Endodermal cell (in vitro differentiated cells): ENCODE measurements at places on chromosomes 2 and 18. TPM values are rescaled to one million over a fixed set of nuclear protein-coding genes. Genes with fewer than 3 reads are reported as not detected.

DNA sequence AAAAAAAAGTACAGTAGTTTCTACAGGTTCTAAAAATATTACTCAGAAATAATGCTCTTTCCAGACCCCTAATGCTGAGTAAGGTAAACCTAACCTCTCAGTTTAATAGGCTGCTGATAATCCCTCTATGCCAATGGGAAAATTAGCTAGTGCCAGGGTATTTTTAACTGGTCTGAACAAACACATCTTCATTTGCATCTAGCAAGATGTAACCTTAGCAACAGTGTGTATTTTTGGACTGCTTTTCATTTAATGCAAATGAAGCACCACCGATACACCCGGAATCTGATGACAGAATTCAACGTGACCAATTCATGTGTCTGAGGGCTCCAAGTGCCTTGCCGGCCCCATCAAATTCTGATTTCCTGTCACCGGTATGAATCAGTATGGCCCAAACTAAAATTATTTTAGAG lies 47.4 kb upstream of the CYRIA start:
- no peaks in the 10 kb centered on the region for H3K36me3 ChIP-seq
- H3K27me3 ChIP-seq = no peaks in the 10 kb centered on the region
- H3K4me3 ChIP-seq = no peak overlapping the region
- DNase-seq = no peak
- H3K27ac ChIP-seq = no peak overlapping the region

DNA sequence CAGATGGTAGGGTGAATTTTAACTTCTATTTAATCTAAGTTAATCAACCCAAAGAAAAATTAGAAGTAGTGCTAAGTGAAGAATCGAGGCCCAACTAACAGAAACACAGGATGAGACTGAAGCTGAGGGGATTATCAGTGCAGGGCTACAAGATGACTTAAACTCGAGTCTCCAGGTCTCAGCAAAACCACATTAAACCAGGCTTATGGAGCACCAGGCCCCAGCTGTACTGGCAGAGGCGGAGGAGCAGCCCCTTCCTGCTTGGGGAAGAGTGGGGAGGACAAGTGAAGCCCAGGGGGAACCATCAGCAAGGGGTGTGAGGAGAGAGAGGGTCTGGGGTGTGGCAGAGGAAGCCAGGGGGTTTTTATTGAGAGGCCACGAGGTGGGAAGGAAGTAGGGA lies 135.9 kb upstream of the EPAS1 start:
- H3K4me3 ChIP-seq = no peak overlapping the region
- no peak for DNase-seq
- no peaks in the 10 kb centered on the region for H3K36me3 ChIP-seq

GRCh38 chr2:119735565-119735964 lies 24.2 kb upstream of the PTPN4 start:
- no peaks in the 10 kb centered on the region for H3K4me1 ChIP-seq
- DNase-seq = no peak
- H3K4me3 ChIP-seq = no peak overlapping the region
- H3K27ac ChIP-seq = no peak overlapping the region

DNA sequence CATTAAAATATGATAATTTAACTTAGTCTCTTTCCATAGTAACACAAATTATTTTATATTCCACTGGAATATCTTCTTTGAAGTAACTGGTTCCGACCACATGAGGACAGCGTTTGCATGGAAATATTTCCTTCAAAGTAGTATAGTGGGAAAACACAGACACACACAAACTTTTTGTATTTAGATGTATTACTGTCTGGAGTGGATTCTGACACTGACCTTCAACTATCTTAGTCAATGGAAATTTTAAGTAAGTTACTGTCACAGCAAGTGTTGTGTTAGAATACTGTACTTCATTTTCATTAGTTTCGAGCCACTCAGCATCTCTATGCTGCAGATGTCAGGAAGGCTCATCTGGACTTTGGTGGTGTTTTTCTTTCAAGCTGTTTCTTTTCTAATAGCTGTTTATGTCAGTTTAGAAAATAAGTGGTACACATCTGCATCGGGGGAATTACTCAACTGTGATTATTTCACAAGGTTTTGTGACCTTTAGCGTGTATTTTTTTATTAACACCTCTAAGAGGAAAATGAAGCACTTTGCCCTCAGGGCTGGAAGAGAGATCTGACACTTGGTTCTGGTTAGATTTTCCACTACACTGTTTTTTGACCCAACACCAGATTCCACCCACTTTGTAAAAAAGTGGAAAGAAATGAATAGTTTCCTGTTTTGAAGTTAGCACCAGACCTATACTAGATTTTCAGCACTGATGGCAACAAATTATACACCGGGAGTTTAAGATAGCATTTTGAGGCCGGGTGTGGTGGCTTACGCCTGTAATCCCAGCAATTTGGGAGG lies 18.9 kb upstream of the THOC1 start:
- DNase-seq = no peak
- no peak overlapping the region for H3K27ac ChIP-seq
- H3K27me3 ChIP-seq = no peaks in the 10 kb centered on the region
- H3K4me1 ChIP-seq = no peaks in the 10 kb centered on the region

RAX gene
- total RNA-seq = 0.18 to 5.3 TPM (median 0.63 TPM) in 3 replicates

GRCh38 chr2:48984922-48985321 lies 169.4 kb downstream of the FSHR start:
- no peaks in the 10 kb centered on the region for H3K27me3 ChIP-seq
- no peak overlapping the region for H3K27ac ChIP-seq

- no peaks in the 10 kb centered on the region for H3K27me3 ChIP-seq
- no peaks in the 10 kb centered on the region for H3K36me3 ChIP-seq
- no peak for DNase-seq
- no peak overlapping the region for H3K27ac ChIP-seq
- H3K4me1 ChIP-seq = no peaks in the 10 kb centered on the region
Observed at GRCh38 chr18:46374850-46375249, 270.7 kb downstream of the HAUS1 start.

SETBP1 gene
- 18.1 to 29.2 TPM (median 20.1 TPM) in 3 replicates for total RNA-seq

DNA sequence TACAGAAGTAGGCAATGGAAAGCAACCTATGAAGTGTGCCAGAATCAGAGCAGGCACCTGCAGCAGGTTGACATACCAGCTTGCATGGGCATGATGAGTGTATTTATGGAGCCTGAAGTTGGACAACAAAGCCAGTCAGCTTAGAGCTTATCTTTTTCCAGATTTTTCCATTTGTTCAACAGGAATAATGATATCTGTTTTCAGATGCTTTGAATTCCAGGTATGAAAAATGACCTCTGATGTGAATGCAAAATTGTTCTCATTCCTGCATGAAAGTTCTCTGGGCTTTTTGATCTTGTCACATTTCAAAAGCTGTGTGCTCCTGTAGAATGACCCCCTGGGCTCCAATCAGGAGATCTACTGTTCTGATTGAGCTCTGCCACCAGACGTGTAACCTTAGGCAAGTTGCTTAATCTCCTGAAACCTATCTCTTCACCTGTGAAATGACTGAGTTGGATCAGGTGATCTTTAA lies 38.2 kb upstream of the VIT start:
- no peak overlapping the region for H3K4me3 ChIP-seq
- no peak for DNase-seq
- no peak overlapping the region for H3K27ac ChIP-seq
- no peaks in the 10 kb centered on the region for H3K27me3 ChIP-seq
- no peaks in the 10 kb centered on the region for H3K36me3 ChIP-seq

- H3K36me3 ChIP-seq = no peaks in the 10 kb centered on the region
- no peak overlapping the region for H3K4me3 ChIP-seq
- H3K4me1 ChIP-seq = peaks cover 2% of the 10 kb centered on the region
- no peaks in the 10 kb centered on the region for H3K27me3 ChIP-seq
- DNase-seq = no peak
Observed at GRCh38 chr18:7479756-7480155, 87.4 kb upstream of the PTPRM start.

DNA sequence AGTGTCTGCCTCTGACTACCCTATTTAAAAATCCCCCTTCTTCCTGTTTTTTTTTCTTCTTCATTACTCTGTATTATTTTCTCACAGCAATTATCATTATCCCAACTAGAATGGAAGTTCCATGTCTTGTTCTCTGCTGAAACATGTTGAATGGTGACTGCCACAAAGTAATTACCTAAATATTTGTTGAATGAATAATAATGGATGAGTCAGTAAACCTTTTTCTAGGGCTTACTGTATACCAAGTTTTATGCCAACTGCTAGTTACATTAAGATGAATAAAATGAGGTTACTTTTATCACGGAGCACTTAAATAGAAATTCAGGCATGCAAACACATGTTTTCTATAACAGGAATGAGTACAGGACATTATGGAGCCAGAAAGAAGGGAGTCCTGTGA lies 490.6 kb downstream of the THSD7B start:
- H3K36me3 ChIP-seq = no peaks in the 10 kb centered on the region
- no peak overlapping the region for H3K4me3 ChIP-seq
- no peak for DNase-seq
- H3K27me3 ChIP-seq = no peaks in the 10 kb centered on the region
- H3K27ac ChIP-seq = no peak overlapping the region
- H3K4me1 ChIP-seq = no peaks in the 10 kb centered on the region

DNA sequence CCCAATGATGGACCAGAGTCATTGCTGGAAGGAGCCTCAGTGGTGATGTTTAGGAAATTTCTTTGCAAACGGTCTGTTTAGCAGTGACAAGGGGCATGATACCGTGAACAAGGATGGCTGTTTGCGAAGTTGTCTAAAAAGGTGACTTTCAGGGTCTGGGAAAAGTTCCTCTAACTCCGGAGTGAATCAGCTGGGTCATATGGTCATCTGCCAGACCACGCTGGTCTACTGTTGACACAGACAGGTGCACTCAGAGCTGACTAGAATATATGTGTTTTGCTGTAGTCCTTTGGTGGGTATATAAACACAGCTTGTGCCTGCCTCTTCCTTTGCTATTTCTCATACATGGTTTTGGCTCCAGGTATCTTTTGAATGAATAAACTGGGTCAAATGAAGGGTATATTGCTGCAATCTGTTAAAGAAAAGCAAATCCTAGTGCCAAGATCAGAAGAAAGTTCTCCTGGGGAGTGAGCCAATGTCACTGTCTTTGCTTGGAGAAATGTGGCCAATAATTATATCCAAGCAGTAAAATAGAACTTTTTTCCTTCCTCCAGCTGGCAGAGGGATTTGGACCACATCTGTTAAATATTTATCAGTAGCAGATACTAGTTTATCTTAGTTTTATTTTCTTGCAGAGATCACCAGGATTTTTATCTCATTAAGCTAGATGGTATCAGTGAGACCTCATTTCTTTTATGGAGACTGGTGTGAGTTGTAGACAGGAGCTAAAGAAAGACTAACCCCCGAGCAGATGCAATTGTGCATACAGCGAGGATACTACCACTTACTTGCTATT lies 286.0 kb downstream of the TRIB2 start:
- peaks cover 61% of the 10 kb centered on the region for H3K27me3 ChIP-seq
- H3K4me1 ChIP-seq = peaks cover 8% of the 10 kb centered on the region
- no peak overlapping the region for H3K4me3 ChIP-seq
- H3K27ac ChIP-seq = no peak overlapping the region
- no peaks in the 10 kb centered on the region for H3K36me3 ChIP-seq

- DNase-seq = no peak
- H3K27me3 ChIP-seq = peaks cover 11% of the 10 kb centered on the region
- peak overlapping the region; percentile 82 for H3K4me3 ChIP-seq
- H3K36me3 ChIP-seq = no peaks in the 10 kb centered on the region
- no peak overlapping the region for H3K27ac ChIP-seq
Observed at GRCh38 chr2:127108090-127108523, 1.2 kb upstream of the BIN1 start.

DNA sequence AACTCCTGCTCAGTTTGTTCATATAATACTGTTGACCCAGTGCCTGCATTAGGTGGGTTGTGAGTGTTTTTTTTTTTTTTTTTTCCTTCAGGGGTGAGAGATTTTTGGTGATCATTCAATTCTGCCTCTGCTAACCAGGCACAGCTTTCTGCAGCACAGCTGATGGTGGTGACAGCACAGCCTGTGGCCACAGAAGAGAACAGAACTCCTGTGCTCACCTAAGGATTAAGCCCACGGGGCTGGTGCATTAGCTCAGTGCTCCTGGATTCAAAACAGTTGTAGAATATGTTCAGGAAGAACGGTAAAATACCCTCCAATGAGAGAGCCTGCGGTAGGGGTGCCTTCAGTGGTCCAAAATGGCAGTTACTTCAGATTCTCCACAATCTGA lies 42.0 kb downstream of the PKP4 start:
- H3K4me3 ChIP-seq = no peak overlapping the region
- no peak for DNase-seq
- H3K36me3 ChIP-seq = no peaks in the 10 kb centered on the region
- H3K27ac ChIP-seq = no peak overlapping the region
- H3K27me3 ChIP-seq = no peaks in the 10 kb centered on the region

DNA sequence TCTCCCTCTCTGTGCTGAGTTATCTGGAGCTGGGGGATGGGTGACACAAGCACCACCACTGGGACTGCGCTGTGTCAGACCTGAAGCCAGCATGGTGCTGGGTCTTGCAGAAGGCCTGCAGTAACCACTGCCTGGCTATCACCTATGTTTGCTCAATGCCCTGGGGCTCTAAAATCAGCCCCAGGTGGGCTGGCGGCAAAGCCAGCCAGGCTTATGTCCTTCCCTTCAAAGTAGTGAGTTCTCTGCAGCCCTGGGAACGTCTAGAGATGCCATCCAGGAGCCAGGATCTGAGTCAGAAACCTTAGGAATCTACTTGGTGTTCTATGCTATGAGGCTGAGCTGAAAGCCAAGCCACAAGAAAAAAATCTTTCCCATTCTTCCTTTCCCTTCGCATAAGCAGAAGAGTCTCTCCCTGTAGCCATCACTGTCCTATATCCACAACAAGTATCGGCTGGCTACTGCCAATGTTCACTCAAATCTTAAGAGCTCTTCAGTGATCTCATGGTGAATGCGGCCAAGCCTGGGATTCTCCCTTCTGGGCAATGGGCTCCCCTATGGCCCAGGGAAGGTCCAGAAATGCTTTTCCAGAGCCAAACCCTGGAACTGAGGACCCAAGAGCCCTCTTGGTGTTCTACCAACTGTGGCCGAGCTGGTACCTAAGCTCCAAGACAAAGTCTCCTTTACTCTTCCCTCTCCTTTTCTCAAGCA lies 248.7 kb downstream of the ZNF385B start:
- peak; percentile 62 for DNase-seq
- H3K27me3 ChIP-seq = no peaks in the 10 kb centered on the region
- no peak overlapping the region for H3K4me3 ChIP-seq
- H3K4me1 ChIP-seq = peaks cover 11% of the 10 kb centered on the region

CYP26B1 gene
- total RNA-seq = 0.09 TPM in 1 of 2 replicates, not detected in the other

DNA sequence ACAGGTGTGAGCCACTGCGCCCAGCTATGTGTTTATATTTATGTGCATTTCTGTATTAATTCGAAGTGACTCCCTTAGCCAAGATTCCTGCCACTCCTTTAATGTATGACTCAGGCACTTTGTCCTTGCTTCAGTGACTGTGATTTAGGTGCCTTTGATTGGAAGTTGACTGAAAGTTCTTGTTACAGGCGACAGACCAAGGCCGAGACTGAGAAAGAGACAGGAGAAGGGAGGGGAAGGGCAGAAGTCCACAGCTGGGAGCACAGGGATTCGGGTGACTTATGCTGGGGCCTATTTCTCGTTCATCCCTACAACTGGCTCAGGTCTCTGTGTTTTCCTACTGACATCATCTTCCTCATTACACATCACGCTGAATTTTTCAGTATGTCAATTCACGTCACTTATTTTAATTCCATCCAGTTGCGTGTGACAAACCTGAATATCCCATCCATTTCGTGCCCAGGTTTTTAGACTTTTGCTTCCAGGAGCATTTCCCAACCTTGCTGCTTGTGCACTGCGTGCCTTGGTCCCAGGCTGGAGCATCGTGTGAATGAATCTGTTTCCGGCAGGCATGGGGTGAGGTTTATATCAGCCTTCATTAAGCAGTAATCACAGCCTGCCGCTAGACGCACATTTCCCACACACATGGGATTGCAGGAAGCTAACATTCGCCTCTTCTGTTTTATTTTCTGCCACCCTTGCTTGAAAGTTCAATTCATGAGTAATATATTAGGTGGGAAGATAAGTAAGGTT lies 42.4 kb downstream of the TMEM18 start:
- no peak overlapping the region for H3K27ac ChIP-seq
- H3K36me3 ChIP-seq = no peaks in the 10 kb centered on the region
- no peak for DNase-seq

LRRTM1 gene
- total RNA-seq = 3.3 and 5.2 TPM in 2 replicates
